ENCODE measurements at places on chromosomes 12 and 14. TPM values are rescaled to one million over a fixed set of nuclear protein-coding genes. Genes with fewer than 3 reads are reported as not detected.

DNA sequence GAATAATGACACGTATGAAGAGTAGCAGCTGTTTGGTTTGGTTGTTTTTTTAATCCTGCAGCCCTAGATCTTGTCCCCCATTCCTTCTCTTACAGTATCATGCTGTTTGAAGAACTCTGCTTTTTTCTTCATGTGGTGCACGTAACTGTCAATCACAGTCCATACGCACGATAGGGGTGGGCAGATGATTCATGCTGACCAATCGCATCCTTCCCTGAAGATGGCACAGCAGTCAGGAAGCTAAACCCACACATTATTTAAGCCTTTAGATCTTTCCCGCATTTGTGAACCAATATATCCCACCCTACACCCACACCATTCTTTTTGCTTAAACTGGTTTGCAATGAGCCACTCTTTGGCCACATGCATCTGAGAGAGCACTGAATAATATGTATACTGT lies 158.9 kb upstream of the PLEKHA5 start:
- peak; percentile 12 for DNase-seq

- no peak for DNase-seq
These were observed 82.9 kb downstream of the CHGA start for GRCh38 chr14:93005838-93006237.

The OTUB2 gene
- total RNA-seq, result 2.8 TPM

GRCh38 chr12:110203546-110203945 lies 77.5 kb upstream of the ATP2A2 start:
- no peak for DNase-seq

DNA sequence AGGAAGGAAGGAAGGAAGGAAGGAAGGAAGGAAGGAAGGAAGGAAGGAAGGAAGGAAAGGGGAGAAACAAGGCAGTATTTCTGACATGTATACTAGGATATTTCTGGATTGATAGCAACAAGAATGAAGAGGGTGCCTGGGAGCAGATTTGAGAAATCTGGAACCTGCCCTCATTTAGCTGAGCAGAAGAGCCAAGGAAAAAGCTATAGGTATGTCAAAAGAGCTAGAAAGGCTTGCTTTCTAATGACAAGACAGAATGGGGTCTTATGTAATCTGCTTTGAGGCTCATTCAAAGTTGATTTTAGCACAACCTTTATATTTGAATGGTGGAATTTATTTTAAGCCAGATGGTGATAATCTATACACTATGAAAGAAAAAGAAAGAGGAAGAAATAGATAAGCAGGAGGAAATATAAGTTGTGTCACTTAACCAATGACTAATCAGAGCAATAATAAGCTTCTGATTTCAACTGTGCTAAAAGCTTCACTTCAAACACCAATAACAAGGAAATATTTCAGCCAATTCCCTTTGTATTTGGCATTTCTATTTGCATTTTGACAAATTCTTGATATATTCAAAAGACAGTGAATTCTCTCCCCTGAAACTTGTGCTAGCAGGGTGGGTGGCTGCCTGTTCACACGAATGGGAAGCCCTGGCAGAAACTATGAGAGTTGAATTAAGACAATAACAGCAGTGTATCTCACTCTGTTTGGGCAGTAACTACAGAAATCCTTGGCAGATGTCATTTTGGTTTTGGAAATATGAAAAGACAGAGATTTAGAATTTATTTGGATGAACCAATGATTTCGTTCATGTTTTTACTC lies 76.3 kb upstream of the FLRT2 start:
- no peak for DNase-seq

- peak; percentile 45 for DNase-seq
These were observed 28.0 kb upstream of the GARIN6 start for GRCh38 chr12:99619389-99620158.

DNA sequence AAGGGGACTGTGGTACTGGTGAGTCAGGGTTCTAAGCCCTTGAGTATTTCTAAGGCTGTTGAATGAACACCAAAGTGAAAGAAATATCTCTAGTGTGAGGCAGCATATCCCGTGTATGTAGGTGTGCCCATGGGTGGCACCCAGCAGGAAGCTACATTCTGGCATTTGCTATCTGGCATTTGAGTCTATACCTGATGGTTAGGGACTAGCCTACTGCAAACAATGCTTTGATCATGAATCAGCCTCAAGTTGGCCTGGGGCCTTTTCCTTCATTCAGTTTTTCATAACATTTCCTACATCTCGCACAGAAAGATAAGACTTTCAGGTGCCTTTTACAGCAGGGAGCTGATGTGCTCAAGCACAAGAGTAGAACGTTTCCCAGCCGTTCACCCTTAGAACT lies 85.7 kb upstream of the E2F7 start:
- peak; percentile 10 for DNase-seq

DNA sequence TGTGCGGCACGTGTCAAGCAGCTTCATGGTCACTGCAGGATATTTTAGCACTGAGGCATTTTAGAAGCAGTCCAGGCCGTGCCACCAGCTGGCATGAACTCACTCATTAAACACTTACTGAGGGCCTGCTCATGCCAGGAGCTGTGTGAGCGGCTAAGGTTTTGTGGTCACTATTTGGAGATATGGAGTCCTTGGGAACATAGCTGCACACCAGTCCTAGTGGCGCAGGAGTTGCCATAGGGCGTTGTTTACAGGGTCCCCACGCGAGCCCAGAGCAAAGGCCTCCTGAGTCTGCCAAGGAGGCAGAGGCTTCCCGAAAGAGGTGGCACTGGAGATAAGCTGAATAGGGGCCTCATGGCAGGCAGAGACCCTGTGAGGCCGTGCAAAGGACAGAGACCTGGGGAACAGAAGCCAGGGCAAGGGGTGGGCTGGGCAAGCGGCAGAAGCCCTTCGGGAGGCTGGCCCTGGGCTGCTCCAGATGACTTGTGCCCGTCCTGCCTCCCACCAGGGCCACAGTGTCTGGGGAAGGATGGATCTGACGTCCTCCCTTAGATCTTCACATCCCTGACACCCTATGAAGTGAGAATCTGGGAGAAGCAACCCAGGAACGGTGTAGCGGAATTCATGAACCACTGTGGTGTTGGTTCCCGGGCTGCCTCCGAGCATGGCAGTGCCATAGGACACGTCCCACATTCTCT lies 38.9 kb downstream of the SFSWAP start:
- DNase-seq, result no peak

- DNase-seq, result no peak
These were observed 84.6 kb downstream of the FGD4 start for GRCh38 chr12:32483993-32484392.

DNA sequence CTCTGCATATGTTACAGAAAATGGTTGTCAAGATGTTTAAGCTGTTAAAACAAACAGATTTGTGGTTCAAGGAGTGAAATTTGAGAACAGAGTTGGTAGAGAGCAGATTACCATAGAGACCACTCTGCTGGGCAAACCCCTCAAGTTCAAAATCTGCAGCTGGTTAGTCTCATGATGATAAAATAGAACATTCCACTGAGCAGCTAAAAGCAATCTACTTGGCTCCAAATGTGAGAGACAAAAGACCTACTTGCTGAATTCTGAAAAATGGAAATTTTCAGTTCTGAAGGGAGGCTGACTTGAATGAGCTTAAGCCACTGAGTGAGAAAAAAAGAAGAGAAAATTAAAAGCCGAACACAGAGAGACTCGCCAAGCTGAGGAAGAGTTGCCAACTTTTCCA lies 519.3 kb downstream of the NOVA1 start:
- no peak for DNase-seq

- peak; percentile 91 for DNase-seq
These were observed 115.4 kb downstream of the DUSP6 start for GRCh38 chr12:89236748-89237383.

The DHH gene
- not detected for total RNA-seq

The TMEM119 gene
- total RNA-seq, result 0.03 TPM

DNA sequence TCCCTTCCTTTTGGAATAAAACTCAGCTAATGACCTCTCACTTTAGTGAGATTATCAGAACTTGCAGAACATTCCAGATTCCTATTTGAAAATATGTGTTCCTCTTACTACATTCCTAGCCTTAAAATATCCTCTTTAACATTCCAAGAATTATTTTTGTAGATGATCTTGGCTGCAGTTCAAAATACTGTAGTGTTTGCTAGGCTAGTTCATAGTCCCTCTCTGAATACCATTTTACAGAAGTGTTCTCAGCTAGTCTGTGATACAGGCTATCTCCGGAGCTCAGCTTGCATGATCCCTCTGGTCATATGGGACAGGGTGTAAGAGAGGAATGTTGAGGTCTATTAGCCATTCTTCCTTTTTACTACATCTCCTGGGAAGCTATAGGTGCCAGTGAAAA lies 17.6 kb upstream of the GPR33 start:
- DNase-seq, result no peak

DNA sequence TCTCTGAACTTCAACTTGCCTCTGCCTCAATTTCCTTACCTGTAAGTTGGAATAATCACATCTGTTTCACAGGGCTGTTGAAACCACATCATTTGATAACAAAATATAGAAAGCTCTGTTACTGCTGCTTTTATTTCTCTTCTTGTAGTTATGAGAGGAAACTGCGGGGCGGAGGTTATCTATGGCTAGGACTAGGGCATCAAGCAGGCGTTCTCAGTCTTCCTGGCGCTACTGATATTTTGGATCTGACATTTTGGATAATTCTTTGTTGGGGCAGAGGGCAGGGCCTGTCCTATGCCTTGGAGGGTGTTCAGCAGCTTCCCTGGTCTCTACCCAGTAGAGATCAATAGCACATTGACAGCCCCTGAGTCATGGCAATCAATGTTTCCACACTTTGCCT lies 3.9 kb downstream of the P3H3 start:
- no peak for DNase-seq
